ENCODE measurements at places on chromosomes 6 and 20.

DNA sequence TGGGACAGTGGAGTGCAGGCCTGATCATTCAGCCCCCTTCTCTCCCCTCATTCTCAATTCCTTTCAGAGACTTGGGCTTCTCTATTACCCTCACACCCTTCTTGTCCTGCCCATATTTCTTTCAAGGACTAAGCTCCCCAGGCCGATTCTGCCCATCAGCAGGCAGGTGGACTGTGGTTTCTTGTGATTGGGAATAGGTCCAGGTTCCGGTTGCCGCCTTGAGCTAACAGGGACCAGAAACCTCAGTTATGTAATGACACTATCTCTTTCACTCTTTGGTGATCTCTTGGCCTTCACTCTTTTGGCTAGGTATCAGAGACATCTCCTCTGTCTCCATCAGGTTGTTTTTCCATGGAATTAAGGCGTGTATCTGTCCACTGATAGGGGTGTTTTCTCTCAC lies 6.5 kb downstream of the MUCL3 start:
- DNase-seq = no peak

DNA sequence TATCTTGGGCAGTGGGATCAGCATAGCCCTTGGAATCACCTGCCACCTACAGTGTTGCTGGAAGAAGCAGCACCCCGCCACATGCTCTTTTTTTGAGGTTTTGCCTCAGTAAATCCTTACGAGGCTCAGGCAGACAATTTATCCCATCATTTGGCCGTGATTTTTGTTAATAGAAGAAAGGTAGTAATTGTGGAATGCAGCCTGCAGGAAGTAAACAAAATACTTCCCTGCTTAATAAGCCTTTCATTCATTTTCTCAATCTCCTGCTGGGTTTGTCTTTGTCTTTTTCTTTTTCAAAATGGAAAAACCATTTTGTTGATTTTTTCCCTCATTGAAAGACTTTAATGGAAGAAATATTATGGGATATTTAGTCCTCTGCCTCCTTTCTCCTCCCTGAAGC lies 93.7 kb upstream of the CD83 start:
- DNase-seq = no peak

DNA sequence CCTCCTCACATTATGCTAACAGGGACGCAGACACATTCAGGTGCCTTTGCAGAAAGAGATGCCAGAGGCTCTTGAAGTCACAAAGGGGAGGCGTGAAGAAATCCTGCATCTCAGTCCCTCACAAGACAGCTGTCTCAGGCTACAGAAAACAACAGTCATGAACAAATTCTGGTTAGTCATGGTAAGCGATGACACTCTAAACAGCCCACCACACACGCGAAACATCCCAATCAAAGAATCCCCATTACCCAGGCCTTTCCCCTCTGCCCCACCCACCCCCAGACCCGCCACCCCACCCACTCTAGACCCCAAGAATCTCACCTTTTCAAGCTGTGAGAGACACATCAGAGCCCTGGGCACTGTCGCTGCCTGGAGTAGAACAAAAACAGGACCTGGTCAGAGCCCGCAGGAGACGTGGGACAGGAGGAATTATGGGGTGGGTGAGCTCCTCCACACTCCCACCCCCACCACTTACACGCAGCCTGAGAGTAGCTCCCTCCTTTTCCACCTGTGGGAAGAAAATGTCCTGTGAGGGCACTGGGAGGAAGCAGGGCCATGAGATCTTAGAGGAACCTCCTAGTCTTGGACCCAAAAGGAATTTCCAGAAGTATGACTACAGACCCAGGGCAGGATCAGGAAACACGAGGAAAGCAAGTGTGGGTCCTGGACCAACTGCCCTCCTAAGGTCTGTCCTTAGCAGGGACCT lies 2.7 kb downstream of the HLA-B start:
- DNase-seq = no peak

- DNase-seq = no peak
Measured at GRCh38 chr6:18600255-18600654, 213.1 kb downstream of the RNF144B start.

DNA sequence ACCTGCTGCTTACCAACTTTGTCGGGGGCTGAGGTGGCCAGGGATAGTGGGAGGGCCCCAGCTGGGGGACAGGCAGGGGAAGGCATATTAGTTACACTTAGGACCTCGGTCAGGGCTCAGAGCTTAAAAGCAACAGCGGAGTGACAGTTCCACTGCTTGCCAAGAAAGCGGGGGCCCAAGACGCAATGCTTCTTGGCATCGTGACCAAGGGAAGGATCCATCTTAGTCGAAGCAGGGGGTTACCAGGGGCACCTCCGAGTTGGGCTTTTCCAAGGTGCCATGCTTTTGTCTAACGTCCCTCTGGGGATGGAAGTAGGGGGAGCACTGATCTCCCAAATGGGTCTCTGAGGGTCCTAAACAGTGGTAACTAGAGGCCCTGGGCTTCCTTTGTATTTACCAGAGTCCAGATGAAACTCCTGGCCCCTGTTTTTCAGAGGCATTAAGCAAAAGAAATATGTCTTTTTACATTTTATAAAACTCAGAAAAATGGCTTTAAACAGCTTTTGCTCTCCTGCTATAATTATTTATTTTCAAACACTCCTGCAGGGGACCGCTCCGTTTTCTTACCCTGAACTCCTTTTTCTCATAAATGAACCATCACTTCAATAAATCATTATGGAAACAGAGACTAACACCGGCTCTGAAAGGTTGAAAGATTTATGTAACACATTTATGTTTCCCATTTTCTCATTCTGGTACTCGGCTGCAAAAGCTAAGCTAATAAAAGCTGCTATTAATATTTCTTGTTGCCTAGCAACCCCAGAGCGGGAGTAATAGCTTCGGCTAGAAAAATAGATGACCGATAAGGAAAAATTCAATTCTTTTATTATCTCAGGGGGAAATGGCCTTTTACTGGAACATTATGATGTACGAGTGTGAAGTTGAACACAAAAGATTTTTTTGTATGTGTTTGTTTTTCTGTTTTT lies 100.4 kb downstream of the TOX2 start:
- DNase-seq = no peak

DNA sequence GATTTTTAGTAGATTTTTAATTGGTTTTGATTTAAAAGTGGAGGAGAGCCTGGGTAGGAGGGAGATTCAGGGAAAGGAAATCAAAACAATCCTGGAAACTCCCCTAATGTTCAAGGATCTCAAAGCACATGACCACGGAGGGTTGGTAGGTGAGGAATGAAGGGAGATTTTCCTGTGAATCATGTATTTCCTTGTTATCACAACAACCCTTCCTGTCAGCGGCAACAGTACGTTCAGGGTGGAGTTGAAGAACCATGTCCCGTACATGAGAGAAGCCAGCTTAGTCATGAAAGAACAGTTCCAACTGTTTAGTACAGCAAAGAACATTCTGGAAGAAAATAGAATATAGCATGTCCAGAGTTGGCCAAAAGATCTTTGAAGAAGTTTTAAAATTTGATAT lies 79.4 kb upstream of the SCAF8 start:
- DNase-seq = no peak

- no peak for DNase-seq
Measured at GRCh38 chr6:146433881-146434731, 109.5 kb upstream of the RAB32 start.

DNA sequence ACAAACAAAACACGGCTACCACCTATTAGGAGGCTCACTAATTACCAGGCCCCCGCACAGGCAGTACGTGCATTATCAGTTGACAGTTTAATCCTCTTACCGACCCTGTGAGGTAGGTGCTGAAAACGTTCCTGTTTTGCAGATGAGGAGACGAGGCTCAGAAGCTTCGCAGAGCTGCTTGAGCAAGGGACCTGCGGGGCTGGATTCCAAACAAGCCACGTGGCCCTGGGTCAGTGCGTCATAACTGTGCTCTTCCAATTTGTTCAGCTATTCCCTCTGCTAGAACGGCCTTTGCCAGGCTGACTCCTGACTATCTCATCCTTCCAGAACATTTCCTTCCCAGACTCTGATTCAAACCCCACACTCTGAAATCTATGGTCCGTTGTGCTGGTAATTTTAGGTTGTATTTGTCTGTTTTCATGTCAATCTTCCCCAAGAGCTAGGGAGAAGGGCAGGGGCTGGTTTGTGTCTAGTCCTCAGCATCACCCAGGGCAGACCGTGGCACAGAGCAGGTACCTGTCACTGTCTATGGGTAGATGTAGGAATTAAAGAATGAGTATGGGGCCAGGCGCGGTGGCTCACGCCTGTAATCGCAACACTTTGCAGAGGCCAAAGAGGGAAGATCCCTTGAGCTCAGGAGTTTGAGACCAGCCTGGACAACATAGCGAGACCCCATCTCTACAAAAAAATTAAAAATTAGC lies 28.8 kb upstream of the TLDC2 start:
- DNase-seq = peak; percentile 74

GRCh38 chr20:23086931-23087411 lies 847 bp upstream of the CD93 start:
- no peak for DNase-seq

- no peak for DNase-seq
Measured at GRCh38 chr6:119209452-119210205, 131.2 kb upstream of the FAM184A start.

DNA sequence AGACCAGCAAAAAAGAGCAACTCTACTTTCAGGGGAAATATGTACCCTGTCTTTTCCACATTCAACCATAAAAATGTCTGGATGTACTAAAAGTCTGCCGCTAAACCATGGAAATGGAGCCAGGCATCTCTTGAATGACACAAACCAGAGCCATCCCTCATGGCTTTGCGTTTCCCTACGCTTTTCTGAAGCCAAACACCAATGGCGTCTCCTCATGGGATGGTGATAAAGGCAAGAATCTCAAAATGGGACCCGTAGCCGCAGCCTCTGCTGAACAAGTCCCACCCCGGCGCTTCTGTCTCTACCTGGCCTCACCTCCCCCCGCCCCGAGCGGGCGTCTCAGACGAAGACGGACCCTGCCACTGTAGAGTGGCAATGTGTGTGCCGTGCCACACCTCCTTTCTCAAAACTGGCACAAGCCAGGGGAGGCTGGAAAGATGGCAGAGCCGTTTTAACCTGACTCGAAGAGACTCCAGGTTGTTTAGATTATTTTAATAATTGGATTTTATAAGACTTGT lies 80.3 kb upstream of the AFDN start:
- DNase-seq = no peak

GRCh38 chr6:158669145-158670035 lies 19.5 kb downstream of the SYTL3 start:
- DNase-seq = no peak

DNA sequence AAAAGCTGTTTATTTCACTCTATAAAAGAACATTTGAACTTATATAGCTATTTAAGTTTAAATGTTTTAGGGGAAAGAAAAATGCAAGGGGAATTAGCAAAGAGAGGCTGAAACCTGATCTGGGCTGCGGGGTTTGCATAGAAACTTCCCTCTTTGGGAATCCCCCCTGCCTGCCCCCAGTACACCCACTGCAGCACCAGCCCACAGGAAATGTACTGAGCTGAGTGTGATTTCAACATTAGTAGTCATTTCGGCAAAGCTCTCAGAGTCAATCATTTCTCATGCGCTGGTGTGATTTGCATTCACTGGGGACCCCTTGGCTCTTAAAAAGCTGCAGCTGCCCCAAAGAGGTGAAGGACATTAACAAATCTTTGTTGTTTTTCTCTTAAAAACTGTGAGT lies 859.4 kb downstream of the MAFB start:
- no peak for DNase-seq

DNA sequence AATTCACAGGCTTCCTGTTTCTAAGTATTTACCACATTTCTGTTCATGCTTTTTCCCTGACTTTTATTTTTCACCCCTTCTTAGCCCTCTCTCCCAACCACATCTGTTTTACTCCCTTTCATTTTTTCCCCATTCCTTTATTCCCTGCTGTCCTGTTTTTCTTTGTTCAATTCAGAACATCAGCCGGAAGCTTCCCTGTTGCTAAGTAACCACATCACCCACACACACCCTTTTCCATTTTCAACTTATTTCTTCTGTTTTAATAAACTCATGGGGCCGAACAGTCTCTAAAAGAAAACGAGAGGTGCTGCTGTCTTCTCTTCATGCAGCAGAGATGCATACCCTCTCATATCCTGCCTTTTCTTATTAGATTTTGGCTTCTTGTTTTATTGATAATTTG lies 53.5 kb upstream of the CEP85L start:
- DNase-seq = no peak

DNA sequence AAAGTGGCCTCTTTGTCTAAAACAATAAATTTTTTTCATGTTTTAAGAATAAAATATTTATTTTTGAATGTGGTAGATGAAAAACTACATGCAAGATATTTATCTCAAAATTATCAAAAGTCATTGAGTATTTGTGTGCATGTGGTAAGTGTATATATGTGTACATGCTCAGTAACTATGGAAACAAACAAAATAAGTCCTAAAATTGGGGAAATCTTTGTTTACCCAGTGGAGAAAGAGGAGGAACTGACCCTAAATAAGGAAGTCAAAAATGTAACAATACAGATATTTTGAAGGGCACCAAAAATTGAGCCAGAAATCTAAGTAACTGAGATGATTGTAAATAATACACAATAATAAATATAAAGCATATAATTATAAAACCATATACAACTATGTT lies 639.2 kb downstream of the MAFB start:
- no peak for DNase-seq

DNA sequence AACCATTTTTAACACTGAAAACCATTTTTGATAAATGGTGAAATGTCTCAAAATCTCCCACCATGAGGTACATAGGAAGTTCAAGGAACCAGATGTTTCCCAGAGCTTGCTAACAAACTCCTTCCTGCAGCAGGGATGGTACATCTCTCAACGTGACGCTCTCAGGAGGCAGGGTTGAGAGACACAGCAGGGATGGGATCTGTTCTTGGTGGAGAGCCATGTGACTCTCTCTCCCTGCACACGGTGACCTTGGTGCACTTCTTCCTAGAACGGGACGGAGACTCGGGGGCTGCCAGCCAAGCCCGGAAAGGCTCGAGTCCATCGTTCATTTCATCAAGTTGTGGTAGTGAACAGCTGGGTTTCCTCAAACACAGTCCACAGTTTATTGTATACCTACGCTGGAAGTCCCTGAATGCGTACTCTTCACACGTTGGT lies 94.2 kb downstream of the FAM50B start:
- DNase-seq = no peak

GRCh38 chr20:11993886-11994461 lies 76.3 kb downstream of the BTBD3 start:
- no peak for DNase-seq

DNA sequence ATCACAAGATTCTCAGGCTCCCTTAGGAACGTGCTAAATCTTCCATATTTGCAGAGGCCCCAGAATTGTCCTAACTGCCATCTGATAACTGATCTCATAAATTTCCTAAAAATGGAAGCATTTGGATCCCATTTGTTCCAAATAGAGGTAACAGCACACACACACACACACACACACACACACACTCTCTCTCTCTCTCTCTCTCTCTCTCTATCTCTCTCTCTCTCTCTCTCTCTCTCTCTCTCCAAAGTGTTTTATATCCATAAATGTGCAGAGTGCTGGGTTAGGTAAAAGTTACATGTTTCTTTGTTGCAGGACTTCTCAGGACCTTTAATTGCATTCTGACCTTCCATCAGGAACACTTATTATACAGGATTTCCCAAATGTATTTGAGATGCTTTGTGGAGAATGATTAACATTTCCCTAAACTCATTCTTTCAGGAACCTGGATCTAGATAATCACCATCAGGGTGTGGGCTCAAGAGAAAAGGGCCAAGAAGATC lies 8.5 kb upstream of the STK38 start:
- no peak for DNase-seq

Measured in cerebellar nuclear complex (tissue), 1 donor.